ENCODE measurements at places on chromosomes 7 and 10. TPM values are rescaled to one million over a fixed set of nuclear protein-coding genes. Genes with fewer than 3 reads are reported as not detected.

The OR6B1 gene
- total RNA-seq, result not detected

The PPP1R17 gene
- total RNA-seq, result not detected

The PRKCQ gene
- total RNA-seq, result 0.41 TPM

- no peak for DNase-seq
Observed at GRCh38 chr10:93064874-93065660, 4.5 kb downstream of the CYP26C1 start.

Data from thoracic aorta (tissue), 2 donors.